ENCODE measurements at places on chromosomes 11 and 22.

GRCh38 chr22:43148581-43148980, 2.8 kb upstream of the TSPO start:
- H3K4me1 ChIP-seq, result peaks cover 5% of the 10 kb centered on the region
- no peaks in the 10 kb centered on the region for H3K27me3 ChIP-seq
- H3K27ac ChIP-seq, result no peak overlapping the region
- H3K36me3 ChIP-seq, result no peaks in the 10 kb centered on the region
- no peak overlapping the region for H3K4me3 ChIP-seq

DNA sequence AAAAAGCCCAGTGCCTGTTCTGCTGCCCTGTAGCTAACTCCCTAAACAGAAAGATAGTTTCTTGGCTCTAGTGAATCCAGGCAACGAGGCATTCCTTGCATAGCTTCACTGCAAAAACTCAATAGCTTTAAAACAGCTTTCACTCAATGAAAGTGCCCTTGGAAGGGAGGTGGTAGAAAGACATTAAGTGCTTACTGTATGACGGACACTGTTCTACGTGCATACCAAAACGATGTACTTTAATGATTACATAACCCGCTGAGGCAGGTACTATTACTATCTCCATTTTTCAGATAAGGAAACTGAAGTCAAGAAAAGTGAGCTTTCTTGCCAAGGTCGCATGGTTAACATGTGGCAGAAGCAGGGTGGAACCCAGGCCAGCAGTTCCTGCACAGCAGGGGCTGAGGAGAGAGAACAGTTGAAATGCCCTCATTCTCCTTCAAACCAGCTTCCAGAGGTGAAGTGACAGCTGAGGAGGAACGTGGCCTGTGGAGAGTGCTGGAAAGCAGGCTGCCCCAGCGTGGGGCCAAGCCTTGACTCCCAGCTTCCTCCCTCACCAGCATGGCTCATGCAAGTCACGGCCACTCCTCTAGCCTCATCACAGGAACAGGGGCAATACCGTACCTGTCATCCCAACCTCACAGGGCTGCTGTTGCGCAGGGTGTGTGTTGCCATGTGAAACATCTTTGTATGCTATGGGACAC, 227.5 kb upstream of the NARS2 start:
- H3K27me3 ChIP-seq, result no peaks in the 10 kb centered on the region
- H3K4me1 ChIP-seq, result peaks cover 11% of the 10 kb centered on the region
- H3K36me3 ChIP-seq, result no peaks in the 10 kb centered on the region
- H3K4me3 ChIP-seq, result no peak overlapping the region
- no peak overlapping the region for H3K27ac ChIP-seq

GRCh38 chr11:70454197-70454767, 56.0 kb downstream of the CTTN start:
- H3K36me3 ChIP-seq, result no peaks in the 10 kb centered on the region
- H3K27ac ChIP-seq, result no peak overlapping the region
- H3K4me1 ChIP-seq, result no peaks in the 10 kb centered on the region
- DNase-seq, result no peak
- no peaks in the 10 kb centered on the region for H3K27me3 ChIP-seq
- no peak overlapping the region for H3K4me3 ChIP-seq

DNA sequence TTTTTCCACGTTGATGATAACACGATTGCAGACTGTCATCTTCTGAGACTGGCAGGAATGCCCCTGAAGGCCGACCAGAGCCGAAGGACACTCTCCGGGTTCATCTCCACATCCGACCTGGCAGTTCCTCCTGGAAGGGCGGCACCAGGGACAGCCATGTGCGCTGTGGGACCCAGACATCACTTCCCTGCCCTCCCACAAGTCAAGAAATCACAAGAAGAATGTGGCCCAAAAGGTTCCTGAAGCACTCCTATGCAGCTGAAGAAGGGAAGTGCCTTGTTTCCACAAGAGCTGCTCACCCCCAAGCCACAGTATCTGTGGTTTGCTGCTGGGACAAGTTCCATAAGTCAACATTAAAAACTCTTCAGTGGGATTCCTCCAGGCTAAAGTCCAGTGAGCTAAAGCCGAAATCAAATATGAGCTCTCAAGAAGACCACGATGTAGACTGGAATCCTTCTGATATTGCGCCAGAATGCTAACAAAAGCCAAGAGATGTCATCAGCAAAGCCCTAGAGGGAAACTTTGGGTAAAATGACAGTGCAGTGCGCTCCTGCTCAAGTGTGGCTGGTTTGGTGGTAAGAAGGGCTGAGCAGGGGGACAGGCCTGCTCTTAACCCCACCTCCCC, 21.2 kb downstream of the PACSIN2 start:
- H3K27ac ChIP-seq, result peak overlapping the region; percentile 37
- DNase-seq, result no peak
- H3K4me1 ChIP-seq, result peaks cover 16% of the 10 kb centered on the region
- no peaks in the 10 kb centered on the region for H3K27me3 ChIP-seq

Measured in kidney (tissue), 22 donors.